ENCODE measurements at places on chromosomes 12 and 14. TPM values are rescaled to one million over a fixed set of nuclear protein-coding genes. Genes with fewer than 3 reads are reported as not detected.
A peak's percentile ranks its signal among the peaks of the same experiment; 100 is the strongest.

- no peak overlapping the region for H3K27ac ChIP-seq
- no peaks in the 10 kb centered on the region for H3K36me3 ChIP-seq
- peaks cover 21% of the 10 kb centered on the region for H3K4me1 ChIP-seq
- DNase-seq = no peak
Measured at GRCh38 chr14:65228436-65228835, 126.1 kb upstream of the MAX start.

GRCh38 chr14:91754819-91755218 lies 22.9 kb upstream of the CATSPERB start:
- H3K27ac ChIP-seq = peak overlapping the region; percentile 5
- no peak overlapping the region for H3K4me3 ChIP-seq
- no peaks in the 10 kb centered on the region for H3K36me3 ChIP-seq
- no peak for DNase-seq

DNA sequence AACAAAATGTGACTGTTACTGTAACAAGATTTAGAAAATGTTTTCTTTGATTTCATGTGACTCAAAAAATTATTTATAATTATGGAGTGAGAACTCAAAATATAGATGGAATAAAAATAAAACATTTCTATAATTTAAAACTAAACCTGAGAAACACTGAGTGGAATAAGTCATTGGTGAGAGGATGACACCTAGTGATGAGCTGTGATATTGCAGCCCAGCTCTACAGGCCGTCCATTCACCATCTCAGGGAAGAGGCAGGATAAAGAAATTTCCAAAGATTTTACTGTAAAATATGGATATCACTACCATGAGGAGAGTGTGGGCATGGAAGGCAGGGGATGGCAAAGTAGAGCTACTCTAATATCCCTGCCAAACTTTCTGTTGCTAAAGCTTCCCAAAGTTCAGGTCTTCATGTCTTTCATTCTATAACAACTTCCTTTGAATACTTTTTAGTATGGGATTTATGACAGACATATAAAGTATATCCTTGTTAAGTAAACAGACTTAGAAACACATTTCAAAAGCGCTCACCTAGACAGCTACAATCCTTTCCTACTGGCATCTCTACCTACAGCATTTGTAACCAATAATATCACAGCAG lies 308.0 kb downstream of the ITPR2 start:
- no peaks in the 10 kb centered on the region for H3K36me3 ChIP-seq
- no peak for DNase-seq
- H3K27me3 ChIP-seq = no peaks in the 10 kb centered on the region
- no peaks in the 10 kb centered on the region for H3K4me1 ChIP-seq
- no peak overlapping the region for H3K4me3 ChIP-seq

GRCh38 chr12:70722584-70723343 lies 85.5 kb upstream of the PTPRB start:
- DNase-seq = no peak
- no peak overlapping the region for H3K4me3 ChIP-seq
- peak overlapping the region; percentile 52 for H3K27ac ChIP-seq
- no peaks in the 10 kb centered on the region for H3K36me3 ChIP-seq

GRCh38 chr12:66829660-66830325 lies 150.9 kb upstream of the GRIP1 start:
- DNase-seq = no peak
- H3K27me3 ChIP-seq = no peaks in the 10 kb centered on the region
- H3K36me3 ChIP-seq = no peaks in the 10 kb centered on the region
- no peaks in the 10 kb centered on the region for H3K4me1 ChIP-seq
- no peak overlapping the region for H3K4me3 ChIP-seq
- no peak overlapping the region for H3K27ac ChIP-seq

DNA sequence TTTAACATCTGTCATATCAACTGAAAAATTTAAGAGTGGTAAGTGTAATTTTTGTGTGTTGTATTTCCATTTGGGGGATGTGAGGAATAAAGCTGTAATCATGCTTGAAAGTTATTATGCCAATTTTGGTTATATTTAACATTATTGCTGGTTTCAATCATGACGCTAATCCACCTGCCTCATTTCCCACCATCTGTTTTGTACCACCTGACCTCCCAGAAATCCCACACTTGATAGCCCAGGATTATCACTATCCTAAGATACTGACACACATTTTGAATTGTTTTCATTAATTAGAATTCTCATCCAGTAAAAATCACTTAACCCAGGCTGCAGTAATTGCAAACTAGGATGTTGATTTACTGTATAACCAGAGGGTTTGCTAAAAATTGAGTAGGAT lies 1119.8 kb downstream of the AACS start:
- no peaks in the 10 kb centered on the region for H3K36me3 ChIP-seq
- no peaks in the 10 kb centered on the region for H3K27me3 ChIP-seq
- no peak for DNase-seq

DNA sequence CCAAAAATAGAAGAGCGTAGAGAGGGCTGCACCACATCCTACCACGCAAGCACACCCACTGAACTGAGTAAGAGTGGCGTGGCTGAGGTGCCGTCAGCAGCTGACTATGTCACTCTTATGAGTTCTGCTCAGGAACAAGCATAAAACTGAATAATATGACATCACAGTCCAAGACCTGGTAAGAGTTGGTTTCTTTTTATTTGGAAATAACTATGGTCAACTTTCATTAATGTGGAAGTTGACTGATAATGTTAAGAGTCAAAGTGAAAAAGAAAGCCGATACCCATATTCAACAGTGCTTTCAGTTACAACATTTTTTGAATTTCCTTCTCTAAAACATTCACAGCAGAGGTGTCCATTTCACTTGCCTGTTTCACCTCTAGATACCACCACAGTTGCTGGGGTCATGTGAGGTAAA lies 44.6 kb downstream of the GNS start:
- no peak for DNase-seq
- H3K27me3 ChIP-seq = no peaks in the 10 kb centered on the region
- peaks cover 34% of the 10 kb centered on the region for H3K36me3 ChIP-seq
- H3K4me1 ChIP-seq = no peaks in the 10 kb centered on the region
- H3K27ac ChIP-seq = no peak overlapping the region
- no peak overlapping the region for H3K4me3 ChIP-seq

DNA sequence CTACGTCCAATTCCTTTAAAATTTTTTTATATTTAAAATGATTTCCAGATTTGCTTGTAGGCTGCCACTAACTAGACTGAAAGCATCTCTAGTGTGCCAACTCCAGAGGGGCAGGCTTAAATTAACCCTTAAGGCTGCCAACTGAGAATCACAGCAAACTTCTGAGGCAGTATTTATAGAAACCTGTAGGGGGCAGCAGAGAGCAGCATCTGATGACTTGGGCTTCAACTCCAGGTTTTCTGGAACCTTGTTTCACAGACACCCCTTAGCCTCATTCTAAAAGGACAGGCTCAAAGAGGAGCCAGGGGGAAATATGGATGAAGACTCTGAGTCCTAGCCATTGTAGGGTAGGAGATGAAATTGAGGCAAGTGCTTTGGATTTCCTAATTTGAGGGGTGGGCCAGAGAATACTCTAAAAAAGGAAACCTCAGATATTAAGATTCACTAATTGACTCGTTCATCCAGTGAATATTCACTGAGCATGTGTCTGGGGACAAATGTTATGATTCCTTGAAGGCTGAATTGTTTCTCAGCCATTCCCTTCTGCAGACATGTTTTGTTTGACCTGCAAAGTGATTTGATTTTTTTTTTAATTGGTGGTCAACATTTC lies 63.3 kb upstream of the HSPB8 start:
- no peak overlapping the region for H3K4me3 ChIP-seq
- no peaks in the 10 kb centered on the region for H3K27me3 ChIP-seq
- DNase-seq = no peak

DNA sequence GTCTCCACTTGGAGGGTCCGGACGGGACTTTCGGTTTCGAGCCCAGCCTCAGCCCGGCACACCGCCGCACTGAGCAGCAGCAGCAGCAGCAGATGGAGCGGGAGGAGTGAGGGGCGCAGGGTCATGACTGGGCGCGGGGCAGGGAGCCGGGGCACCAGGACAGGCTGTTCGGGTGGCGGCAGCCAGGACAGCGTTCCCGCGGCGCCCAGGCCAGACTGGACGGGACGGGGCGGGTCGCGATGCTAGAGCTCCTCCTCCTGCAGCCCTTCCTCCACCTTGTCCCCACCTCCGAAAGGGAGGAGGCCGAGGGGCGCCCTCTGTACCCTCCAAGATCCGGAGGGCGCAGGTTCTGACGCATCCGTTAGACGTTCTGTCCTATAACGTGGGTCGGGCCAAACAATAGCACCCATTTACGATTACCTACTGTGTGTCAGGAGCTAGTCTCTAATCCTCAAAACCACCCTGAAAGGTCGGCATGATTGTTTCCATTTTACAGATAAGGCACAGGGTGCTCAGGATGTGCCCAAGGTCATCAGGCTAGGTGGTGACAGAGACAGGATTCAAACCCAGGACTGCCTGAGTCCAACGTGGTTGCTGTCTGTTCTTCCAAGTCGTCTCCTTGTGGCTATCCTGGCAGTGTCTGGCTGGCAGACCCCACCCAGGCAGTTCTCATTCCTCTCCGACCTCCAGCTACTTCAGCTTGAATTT lies at the start of gene FKBP11:
TSS of gene FKBP11 (minus strand) at position 189 of the 708 bp plus-strand sequence. CDS start at position 125, 64 bp downstream.
- peak; percentile 65 for DNase-seq
- peaks cover under 1% of the 10 kb centered on the region for H3K36me3 ChIP-seq
- peak within 1 kb of the TSS; percentile 61 for H3K4me3 ChIP-seq
- peak within 1 kb of the TSS; percentile 67 for H3K27ac ChIP-seq

- H3K36me3 ChIP-seq = peaks cover 16% of the 10 kb centered on the region
- no peaks in the 10 kb centered on the region for H3K27me3 ChIP-seq
- no peak overlapping the region for H3K27ac ChIP-seq
- DNase-seq = no peak
Measured at GRCh38 chr12:4607056-4607455, 41.8 kb downstream of the AKAP3 start.

DNA sequence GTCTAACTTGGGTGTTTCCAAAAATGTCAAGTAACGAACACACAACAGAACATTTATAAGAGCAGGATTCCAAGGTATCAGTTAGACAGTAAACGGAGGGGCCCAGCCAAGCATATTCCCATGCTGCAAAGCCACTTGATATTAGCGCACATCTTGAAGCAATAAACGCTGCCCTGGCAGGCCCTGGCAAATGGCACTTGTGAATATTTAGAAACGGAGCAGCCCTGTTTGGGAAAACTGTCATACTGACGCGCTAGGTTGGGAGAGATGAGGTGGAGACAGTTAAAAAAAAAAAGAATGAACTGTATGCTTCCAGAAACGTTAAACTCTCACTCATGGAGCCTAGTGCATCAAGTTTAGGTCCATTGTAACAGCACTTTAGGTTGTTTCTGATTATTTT lies 9.3 kb downstream of the DGLUCY start:
- H3K4me3 ChIP-seq = no peak overlapping the region
- H3K36me3 ChIP-seq = no peaks in the 10 kb centered on the region
- peaks cover 56% of the 10 kb centered on the region for H3K4me1 ChIP-seq
- no peak for DNase-seq

DNA sequence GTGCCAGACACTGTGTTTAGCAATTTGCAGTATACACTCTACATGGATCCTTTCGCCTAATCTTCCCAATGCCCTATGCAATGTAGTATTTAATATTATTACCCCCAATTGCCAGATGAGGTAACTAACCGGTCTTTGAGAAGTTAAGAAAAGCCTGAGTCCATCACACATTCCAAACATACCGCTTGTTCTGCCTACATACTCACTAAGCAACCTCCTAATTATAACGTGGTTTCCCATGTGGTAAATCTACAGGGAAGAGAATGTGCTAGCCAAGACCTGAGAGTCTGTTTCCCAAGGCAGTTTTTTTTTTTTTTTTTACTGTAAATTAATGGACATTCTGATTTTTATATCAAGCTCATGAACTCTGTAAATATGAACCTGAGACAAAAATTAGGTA lies 37.2 kb downstream of the ATP2B1 start:
- H3K4me1 ChIP-seq = no peaks in the 10 kb centered on the region
- H3K27me3 ChIP-seq = no peaks in the 10 kb centered on the region
- no peak overlapping the region for H3K4me3 ChIP-seq
- H3K36me3 ChIP-seq = no peaks in the 10 kb centered on the region
- no peak overlapping the region for H3K27ac ChIP-seq
- DNase-seq = no peak

GRCh38 chr12:89479982-89480381 lies 44.6 kb downstream of the GALNT4 start:
- H3K27ac ChIP-seq = no peak overlapping the region
- H3K4me1 ChIP-seq = peaks cover 7% of the 10 kb centered on the region
- no peak overlapping the region for H3K4me3 ChIP-seq
- H3K36me3 ChIP-seq = no peaks in the 10 kb centered on the region
- no peak for DNase-seq
- H3K27me3 ChIP-seq = no peaks in the 10 kb centered on the region

GRCh38 chr12:69062621-69063237 lies 129.8 kb upstream of the CPM start:
- no peaks in the 10 kb centered on the region for H3K27me3 ChIP-seq
- no peak overlapping the region for H3K4me3 ChIP-seq
- no peak overlapping the region for H3K27ac ChIP-seq
- H3K4me1 ChIP-seq = no peaks in the 10 kb centered on the region
- H3K36me3 ChIP-seq = no peaks in the 10 kb centered on the region
- DNase-seq = no peak

- H3K4me1 ChIP-seq = no peaks in the 10 kb centered on the region
- H3K27me3 ChIP-seq = no peaks in the 10 kb centered on the region
- no peak overlapping the region for H3K27ac ChIP-seq
- DNase-seq = no peak
Measured at GRCh38 chr12:109727746-109728726, 14.4 kb downstream of the FAM222A start.

DNA sequence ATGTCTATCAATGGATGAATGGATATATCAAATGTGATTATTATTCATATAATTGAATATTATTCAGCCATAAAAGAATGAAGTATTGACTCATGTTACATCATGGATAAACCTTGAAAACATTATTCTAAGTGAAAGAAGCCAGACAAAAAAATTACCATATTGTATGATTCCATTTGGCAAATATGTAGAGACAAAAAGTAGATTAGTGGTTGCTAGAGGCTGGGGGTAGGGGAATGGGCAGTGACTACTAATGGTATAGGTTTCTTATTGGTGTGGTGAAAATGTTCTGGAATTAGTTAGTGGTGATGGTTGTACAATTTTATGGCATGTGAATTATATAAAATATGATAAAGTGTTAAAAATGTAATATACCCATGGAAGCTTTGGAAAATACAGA lies 31.8 kb upstream of the GNS start:
- H3K4me1 ChIP-seq = no peaks in the 10 kb centered on the region
- no peaks in the 10 kb centered on the region for H3K36me3 ChIP-seq
- DNase-seq = no peak
- H3K27ac ChIP-seq = no peak overlapping the region
- H3K4me3 ChIP-seq = no peak overlapping the region
- no peaks in the 10 kb centered on the region for H3K27me3 ChIP-seq

GRCh38 chr12:60123557-60123956 lies 527.7 kb downstream of the SLC16A7 start:
- H3K27ac ChIP-seq = no peak overlapping the region
- no peaks in the 10 kb centered on the region for H3K27me3 ChIP-seq

TMEM119 gene
- total RNA-seq = 5.5 TPM

KRT7 gene
- 14.7 TPM for total RNA-seq

MYO1A gene
- total RNA-seq = not detected

SDSL gene
- 2.8 TPM for total RNA-seq

GUCY2C gene
- total RNA-seq = not detected

GLT1D1 gene
- total RNA-seq = not detected

C1QL4 gene
- total RNA-seq = not detected

IL22 gene
- not detected for total RNA-seq

TCL1B gene
- not detected for total RNA-seq

Data from right atrium auricular region (tissue), 2 donors.